Fibroblast of villous mesenchyme (primary cell): ENCODE measurements at places on chromosomes 7 and 10. TPM values are rescaled to one million over a fixed set of nuclear protein-coding genes. Genes with fewer than 3 reads are reported as not detected.

DNA sequence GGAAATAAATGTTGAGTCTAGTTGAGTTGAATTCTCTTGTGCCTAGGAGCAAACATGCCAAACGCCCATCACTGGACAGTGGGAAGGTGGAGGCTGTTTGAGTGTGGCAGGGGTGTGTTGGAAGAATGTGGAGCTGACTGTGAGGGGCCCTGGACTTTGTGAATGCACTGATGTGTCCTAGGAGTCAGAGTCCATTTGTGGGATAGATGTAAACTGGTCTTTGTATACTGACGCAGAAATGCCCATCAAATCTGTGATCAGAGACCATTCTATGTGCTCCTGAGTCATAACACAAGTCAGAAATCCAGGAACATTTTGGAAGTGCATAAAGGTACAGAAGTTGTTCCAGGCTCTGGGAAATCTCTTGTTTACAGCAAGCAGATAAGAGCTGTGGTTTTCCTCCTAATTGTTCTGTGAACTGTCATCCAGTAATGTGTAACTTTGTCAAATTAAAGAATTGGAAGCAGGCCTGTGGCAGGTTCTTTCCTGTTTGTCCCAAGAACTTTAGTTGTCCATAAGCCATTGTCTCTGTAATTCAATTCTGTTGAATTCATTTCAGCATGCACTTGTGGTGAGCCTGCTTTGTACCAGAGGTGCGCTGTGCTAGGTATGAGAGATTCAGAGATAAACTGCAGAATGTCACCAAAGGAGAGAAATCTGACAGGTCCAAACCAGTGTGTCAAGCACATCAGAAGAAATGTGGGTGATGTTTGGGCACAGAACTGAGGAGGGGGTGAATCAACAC is 7.6 kb downstream of the PRXL2A start:
- peak; percentile 64 for DNase-seq

DNA sequence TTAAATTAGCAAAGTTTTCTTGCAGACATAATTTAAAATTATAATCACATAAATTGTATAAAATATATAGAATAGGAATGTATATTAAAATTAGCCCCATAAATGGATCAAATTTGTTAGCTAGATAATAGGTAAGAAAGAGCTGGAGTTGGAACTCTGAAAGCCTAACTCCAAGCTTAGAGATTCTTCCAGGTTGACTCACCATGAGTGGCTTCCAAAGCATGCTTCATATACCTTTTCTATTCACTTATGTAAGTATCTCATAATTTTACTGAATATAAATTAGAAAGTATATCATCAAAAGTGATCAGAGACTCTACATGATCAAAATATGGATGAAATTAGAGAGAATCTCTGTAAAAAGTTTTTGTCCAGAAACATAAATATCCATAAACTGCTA is 320.7 kb upstream of the MAGI2 start:
- no peak for DNase-seq

DNA sequence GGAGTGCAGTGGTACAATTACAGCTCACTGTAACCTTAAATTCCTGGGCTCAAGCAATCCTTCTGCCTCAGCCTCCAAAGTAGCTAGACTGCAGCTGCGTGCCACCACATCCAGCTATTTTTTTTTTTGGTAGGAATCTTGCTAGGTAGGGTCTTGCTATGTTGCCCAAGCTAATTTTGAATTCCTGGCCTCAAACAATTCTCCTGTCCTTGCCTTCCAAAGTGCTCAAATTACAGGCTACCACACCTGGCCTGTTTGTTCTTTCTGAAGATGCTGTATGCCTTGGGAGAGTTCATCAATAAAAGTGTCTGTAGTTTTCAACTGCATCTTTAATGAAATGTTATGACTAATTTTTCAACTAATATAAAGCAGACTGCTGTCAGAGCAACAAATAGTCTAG is 452 bp downstream of the SAMD9 start:
- no peak for DNase-seq

- DNase-seq, result no peak
Observed at GRCh38 chr10:116909307-116909706, 60.0 kb downstream of the ENO4 start.

GRCh38 chr7:94400643-94401427 is 6.1 kb downstream of the COL1A2 start:
- DNase-seq, result no peak

GRCh38 chr7:29480451-29480850 is 83.2 kb upstream of the PRR15 start:
- DNase-seq, result peak; percentile 21

- DNase-seq, result peak; percentile 70
Observed at GRCh38 chr10:110017052-110017451, 9.3 kb downstream of the ADD3 start.

DNA sequence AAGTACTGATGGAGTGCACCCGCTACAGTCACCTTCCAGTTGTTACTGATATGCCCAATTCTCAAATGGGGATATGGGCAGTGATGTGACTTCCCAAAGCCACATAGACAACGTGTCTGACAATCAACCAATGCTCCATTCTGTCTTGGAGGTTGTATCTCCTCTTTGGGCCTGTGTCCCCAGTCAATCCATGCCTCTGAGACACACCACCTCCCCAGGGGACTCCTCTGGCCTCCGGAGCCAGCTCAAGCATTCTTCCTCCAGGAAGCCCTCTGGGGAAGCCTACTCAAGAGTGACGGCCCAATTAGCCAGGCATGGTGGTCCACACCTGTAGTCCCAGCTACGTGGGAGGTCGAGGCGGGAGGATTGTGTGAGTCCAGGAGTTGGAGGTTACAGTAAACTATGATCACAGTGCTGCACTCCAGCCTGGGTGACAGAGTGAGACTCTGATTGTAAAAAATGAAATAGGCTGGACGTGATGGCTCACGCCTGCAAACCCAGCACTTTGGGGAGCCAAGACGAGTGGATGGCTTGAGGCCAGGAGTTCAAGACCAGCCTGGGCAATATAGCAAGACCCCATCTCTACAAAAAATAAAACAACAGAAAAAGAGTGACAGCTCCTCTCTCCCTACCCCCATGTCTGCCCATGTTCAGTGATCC is 99.5 kb upstream of the TNRC18 start:
- DNase-seq, result no peak

GRCh38 chr10:33489501-33490176 is 155.2 kb upstream of the NRP1 start:
- DNase-seq, result no peak

CPEB3 gene
- total RNA-seq, result 0.43 and 0.64 TPM in 2 replicates

EEPD1 gene
- total RNA-seq, result 5.2 and 9.3 TPM in 2 replicates

SLC29A4 gene
- 0.97 and 2.2 TPM in 2 replicates for total RNA-seq

SFRP4 gene
- 0.32 and 0.43 TPM in 2 replicates for total RNA-seq

DYDC2 gene
- total RNA-seq, result under 0.01 TPM in 1 of 2 replicates, not detected in the other

PTPRZ1 gene
- total RNA-seq, result 0.43 TPM in 1 of 2 replicates, not detected in the other

GIMAP1 gene
- not detected in 2 replicates for total RNA-seq

WDFY4 gene
- not detected in 2 replicates for total RNA-seq

TRPV5 gene
- total RNA-seq, result not detected in 2 replicates
